ENCODE measurements at places on chromosomes 13 and 19.

DNA sequence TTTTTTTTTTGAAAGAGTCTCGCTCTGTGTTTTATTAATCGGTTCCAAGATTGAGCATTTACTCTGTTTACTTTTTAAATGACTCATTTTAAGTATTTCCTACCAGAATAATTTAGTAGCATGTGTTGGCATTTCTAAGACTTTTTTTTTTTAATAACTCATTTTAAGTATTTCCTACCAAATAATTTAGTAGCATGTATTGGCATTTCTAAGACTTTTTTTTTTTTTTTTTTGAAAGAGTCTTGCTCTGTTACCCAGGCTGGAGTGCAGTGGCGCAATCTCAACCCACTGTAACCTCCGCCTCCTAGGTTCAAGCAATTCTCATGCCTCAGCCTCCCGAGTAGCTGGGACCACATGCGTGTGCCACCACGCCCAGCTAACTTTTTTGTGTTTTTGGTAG lies 13.1 kb downstream of the SETDB2 start:
- no peak for DNase-seq

DNA sequence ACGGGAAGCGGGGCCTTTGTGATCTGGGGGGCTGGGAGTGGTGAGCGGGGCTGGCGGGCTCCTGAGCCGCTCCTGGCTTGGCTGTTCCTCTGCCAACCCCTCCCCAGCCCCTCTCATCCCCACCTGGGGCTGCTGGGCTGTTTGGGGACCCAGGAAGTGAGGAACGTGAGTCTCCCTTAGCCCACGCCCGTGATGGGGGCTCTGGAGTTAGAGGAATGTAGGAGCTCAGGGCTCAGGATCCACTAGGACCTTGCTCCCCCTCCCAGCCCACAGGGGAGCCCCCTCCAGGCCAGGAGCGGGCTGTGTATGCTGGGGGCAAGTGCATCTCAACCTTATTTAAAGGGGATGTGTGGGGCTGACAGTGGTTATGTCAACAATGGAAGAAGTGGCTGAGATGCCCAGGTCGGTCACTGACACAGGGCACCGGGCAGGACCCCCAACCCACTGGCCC lies 134.1 kb downstream of the URI1 start:
- no peak for DNase-seq

DNA sequence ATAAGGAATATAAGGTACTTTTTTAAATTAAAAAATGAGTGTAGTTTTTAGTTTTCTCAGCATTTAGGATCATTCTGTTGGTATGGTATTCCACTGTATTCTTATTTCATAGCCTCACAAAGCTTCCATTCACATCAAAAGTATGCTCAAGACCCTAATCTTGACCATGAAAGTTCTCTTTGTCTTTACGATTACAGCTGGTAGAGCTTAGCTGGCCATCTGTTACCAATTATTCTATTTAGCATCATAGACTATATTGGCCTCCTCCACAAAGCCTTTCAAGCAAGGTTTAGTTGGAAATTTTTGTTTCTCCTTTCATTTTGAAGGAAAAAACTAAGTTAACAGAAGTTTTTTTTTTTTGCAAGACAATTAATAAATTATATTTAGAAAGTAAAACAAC lies 245.1 kb downstream of the KCTD12 start:
- DNase-seq, result no peak

- no peak for DNase-seq
These were observed 1.7 kb upstream of the FAM98C start for GRCh38 chr19:38401148-38401547.

DNA sequence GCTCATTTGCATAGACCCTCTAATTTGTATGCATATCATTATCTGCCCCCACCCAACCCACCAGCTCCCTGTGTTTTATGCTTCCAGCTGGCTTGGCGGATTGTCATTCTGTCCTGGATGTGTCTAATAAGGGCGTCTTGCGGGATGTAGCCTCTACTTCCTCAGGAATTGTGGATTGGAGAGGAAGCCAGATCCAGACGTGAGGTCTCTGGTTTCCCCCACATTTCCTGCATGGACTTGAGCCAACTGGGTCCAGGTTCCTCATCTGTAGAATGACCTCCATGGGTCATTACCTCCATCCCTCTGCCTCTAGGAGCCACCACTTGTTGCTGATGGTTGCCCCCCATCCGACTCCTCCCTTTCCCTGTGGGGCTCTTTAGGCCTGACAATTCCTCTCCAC lies 7.3 kb downstream of the TNFSF14 start:
- no peak for DNase-seq

GRCh38 chr13:114157869-114158495 lies 21.1 kb upstream of the CFAP97D2 start:
- DNase-seq, result no peak

GRCh38 chr19:42436006-42436405 lies 6.7 kb downstream of the CXCL17 start:
- DNase-seq, result no peak

GRCh38 chr19:46225558-46226004 lies 4.0 kb upstream of the IGFL1 start:
- DNase-seq, result no peak
